ENCODE measurements at places on chromosomes 7 and 10.

GRCh38 chr7:44678471-44679179 lies 70.0 kb upstream of the ZMIZ2 start:
- DNase-seq = no peak

DNA sequence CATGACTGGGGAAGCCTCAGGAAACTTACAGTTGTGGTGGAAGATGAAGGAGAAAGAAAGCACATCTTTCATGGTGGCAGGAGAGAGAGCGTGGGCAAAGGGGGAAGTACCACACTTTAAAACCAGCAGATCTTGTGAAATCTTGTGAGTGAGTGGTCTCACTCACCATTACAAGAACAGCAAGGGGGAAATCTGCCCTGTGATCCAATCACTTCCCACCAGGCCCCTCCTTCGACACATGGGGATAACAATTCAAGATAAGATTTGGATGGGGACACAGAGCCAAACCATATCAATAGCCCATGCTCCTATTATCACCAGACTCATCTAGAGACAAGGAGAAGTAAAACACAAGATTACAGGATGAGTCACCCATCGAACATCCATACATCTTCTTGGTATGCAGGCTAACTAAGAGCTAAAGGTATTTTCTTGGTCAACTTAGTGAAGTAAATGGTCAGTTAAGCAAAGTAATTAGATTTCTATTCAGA lies 55.3 kb upstream of the YAE1 start:
- DNase-seq = no peak

DNA sequence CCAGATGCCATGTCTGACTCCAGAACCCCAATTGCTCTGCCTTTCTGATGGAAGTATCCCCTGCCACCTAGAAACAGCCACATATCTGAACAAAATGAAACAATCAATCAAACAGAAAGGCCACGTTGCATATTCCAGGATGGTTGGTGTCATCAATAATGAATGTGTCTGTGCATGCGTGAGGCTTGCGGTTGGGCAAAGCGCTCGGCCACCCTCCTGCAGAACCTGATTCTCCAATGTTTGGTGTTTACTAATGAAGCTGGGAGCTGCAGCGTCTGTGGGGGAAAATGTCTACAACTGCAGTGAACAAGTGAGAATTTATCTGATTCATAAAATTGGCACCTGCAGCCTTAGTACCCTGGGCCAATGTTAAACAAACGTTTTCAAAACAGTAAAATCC lies 121.2 kb upstream of the ADARB2 start:
- no peak for DNase-seq

DNA sequence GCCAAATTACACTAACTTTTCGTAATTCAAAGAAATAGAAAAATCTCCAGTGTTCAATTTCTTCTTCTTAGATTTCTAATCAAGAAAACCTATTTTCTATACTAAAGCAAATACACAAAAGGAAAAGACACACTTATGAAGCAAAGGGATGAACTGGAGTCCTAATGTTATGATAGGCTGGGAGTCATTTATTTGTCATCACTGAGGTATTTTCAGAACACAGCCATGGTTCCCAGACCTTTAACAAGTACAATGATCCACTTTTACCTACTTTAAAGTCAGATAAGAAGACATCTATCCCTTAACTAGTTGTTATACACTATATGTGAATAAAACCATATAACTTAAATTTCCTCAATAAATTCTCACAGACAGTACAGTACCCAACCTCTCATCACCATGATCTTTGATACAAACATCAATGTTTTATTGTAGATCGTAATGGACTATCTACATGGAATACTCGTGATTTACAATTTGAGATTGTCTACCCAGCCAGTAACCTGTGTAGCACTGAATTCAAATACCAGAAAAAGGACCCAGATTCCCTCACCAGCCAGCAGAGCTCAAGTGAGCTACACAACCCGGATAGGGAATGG lies 12.5 kb downstream of the ASNS start:
- no peak for DNase-seq

DNA sequence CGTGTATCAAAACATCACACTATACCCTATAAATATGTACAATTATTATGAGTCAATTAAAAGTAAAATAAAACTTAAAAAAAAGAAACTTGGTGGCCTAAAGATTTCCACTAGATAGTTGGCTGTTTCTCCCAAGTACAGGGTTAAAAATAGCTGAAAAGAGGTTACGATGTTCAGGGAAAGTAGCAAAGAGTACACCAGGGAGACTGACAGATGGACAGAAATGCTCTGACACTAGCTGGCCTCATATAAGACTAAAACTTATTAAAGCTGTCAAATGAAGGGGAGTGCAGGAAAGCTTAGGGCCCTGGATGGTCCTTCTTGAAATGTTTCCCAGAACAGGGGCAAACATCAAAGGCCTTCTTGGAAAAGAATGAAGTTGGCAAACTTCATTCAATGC lies 51.3 kb downstream of the TCAF1 start:
- no peak for DNase-seq

DNA sequence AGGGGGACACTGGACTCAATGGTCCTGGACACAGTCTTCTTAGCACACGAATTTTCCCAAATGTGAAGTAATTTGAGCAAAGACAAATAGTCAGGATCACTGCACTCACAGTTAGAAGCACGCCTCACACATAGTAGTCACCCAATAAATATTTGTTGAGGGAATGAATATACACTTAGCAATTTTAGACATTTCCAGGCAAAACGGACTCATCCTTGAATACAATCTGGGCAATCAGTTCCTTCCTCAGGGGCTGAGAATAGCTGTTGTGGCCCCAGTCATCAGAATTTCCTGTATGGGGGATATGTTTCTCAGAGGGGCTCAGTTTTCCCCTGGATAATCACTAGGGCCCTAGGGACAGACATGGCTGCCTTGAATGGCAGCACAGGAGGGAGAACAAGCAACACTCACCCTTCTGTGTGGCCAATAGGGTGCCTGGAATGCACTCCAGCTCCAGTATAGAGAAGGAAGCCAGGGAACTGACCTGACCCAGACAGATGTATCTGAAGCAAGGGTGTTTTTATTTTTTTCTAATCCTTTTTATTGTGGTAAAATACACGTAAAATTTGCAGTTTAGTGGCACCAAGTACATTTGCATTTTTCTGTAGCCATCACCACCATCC lies 282.7 kb upstream of the ZNF32 start:
- no peak for DNase-seq

- DNase-seq = no peak
These were observed 50.6 kb downstream of the ZNF438 start for GRCh38 chr10:30980951-30981616.

GRCh38 chr7:80905334-80905733 lies 13.5 kb downstream of the SEMA3C start:
- DNase-seq = no peak

DNA sequence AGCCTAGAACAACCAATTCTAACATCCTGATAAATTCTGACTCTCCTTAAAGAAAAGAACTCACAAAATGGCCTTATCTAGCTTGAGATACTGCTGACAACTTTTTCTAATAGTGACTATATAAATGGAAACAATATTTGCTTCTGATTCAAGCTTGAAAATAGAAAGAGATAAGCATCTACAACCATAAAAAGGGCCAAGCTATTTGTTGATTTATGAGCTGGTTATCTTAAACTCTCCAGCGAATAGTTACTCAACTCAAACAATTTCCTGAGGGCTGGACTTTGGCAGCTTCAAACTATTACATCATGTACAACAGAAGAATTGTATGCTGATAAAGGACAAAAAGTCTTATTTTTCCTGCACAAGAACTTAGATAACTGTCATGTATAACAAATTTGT lies 4.6 kb downstream of the USP54 start:
- no peak for DNase-seq

GRCh38 chr10:79937701-79938151 lies 11.2 kb downstream of the SFTPD start:
- no peak for DNase-seq

DNA sequence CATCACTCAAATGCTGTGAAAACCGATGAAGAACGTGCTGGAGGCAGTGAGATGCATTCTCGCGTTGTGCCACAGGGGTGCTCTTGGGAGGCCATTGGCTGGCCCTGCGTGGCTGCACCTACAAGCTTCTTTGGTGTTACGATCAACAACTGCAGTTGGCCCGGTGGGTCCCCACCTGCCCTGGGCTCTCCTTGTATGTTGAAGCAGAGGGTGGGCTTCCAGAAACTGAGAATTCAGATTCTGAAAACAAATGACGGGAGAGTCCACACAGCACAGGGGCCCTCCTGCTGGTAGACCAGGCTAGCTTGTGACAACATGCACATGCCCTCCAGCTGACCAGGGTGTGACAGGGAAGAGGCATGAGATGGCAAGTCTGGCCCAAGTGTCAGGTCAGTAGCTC lies 23.7 kb upstream of the DDC start:
- DNase-seq = no peak

DNA sequence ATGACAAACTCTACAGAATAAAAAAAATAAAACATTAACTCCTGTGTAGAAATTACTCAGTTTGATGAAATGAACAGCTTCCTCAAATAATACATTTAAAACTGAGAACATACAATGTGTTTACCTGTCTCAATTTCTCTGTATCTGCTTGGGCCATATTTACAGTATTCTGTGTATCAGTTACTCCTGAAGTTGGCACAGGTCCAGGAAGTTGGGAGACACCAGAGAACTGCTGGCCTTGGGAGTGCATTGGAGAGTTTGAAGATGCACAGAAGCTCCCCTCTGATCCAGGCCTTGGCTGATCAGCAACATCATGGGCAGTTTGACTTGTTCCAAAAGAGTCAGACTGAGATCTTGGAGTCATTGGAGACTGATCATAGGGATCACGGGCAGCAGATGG lies 155.1 kb downstream of the GALNT11 start:
- no peak for DNase-seq

DNA sequence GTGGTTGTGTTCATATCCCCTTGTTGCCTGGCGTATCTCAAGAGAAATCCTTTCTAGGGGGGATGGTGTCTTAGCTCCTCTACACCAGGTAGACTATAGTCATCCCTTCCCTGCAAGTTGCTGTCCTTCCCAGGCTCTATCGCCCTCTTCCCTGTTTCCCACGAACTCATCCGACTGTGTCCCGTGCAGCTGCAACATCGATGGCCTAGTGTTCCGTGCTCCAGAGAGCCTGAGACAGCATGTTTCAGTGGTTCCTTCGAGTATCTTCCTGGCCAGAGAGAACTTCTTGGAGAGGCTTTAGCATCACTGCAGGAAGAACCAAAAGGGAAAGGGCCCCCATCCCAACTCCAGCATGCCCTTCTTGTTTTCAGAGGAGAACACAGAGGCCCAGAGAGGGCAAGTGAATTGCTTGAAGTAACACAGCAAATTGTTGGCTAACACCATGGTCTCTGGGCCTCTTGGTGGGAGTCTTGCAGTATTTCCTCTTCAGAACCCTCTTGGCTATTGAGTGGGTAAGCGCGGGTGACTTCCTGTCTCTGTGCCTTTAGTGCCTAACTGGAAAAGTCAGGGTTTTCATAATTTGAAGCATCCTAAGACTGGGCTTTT lies 162.9 kb downstream of the RGS10 start:
- no peak for DNase-seq

DNA sequence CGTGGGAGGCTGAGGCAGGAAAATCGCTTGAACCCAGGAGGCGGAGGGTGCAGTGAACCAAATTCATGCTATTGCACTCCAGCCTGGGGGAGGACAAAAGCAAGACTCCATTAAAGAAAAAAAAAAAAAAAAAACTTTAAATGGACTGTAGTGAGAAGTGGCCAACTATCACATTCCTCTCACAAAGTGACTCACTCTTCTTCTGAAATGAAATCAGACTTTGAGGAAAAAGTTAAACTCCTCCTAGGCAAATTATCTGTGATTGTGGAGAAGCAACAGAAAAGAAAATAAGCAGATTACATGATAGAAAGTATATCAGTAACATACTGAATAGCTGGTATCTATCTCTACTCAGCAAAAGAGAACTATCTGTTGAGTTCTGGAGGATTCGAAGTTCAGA lies 234.3 kb upstream of the PHF14 start:
- no peak for DNase-seq

GRCh38 chr10:34802692-34803091 lies 12.4 kb downstream of the PARD3 start:
- no peak for DNase-seq

DNA sequence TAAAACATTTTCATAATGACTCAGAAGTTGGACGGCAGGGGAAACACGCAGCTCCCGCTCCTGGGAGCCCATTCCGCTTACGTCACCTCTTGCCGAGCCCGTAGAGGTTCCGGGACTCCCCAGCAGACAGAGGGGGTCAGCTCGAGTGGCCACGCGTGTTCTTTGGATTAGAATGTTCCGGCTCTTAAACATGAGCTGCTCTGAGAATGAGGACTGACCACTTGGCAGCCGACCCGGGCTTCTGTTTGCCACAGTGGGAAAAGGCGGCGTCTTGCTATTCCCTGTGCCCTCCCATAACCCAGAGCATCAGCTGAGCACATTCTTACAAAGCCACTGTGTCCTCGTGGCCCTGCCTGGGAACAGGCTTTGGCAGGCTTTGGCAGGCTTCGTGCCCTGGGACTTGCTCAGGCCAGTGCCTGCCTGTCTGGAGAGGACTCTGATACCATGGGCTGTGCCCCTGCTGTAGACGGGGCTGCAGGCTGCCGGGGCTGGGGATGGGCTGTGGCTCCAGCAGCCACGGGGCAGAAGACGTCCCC lies 40.1 kb downstream of the PFKP start:
- DNase-seq = no peak

- no peak for DNase-seq
These were observed 10.8 kb downstream of the ZNF394 start for GRCh38 chr7:99489235-99489634.

DNA sequence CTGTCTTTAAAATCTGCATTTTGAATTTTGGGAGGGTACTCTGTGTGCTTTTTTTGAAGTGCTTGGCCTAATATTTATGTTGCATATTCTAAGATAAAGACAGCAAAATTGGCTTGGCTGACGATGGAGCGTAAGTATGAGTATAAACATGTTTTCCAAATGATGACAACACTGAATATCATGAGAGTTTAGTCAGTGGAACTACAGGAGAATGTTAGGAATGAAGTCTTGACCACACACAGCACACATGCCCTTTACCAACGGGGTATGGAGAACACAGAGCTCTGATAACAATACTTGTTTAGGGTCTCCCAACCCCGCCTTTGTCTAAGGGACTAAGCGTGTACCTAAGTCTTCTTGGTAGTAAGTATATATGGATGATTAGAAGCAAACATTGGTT lies 253.9 kb upstream of the FZD8 start:
- DNase-seq = no peak

Measured in effector CD8-positive, alpha-beta T cell (primary cell).